ENCODE measurements at places on chromosomes 4 and X.

DNA sequence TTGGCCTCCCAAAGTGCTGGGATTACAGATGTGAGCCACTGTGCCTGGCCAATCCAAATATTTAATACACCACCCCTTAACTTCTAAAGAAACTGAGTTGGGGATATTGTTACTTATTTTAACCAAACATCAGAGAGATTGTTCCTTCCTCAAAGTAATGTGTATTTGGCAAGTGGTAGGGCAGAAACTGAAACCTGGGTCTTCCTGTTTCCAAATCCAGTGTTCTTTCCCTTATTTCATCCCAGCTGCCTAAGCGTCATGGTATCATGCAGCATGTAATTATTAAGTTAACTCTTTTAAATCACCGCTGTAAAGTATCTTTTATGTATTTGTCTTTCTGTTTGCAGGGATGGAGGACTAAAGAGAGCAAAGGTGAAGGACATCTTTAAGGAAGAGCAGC is 68.4 kb downstream of the GPAT3 start:
- no peak for DNase-seq

DNA sequence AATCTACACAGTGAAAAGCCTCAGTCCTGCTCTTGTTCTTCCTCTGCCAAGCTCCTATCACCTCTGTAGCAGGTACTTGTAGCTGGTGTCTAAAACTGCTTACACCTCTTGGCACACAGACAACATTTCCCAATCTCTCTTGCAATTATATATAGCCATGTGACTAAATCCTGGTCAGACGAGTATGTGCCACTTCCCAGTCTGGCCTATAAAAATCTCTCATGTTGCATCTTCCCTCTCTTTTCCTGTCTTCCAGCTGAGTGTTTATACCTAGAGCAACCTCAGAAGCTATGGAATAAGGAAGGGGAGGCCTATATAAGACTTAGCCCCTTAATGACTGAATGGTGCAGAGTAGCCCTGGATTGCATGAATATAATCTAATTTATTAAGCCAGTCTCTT is 105.8 kb downstream of the RNF150 start:
- DNase-seq, result no peak

DNA sequence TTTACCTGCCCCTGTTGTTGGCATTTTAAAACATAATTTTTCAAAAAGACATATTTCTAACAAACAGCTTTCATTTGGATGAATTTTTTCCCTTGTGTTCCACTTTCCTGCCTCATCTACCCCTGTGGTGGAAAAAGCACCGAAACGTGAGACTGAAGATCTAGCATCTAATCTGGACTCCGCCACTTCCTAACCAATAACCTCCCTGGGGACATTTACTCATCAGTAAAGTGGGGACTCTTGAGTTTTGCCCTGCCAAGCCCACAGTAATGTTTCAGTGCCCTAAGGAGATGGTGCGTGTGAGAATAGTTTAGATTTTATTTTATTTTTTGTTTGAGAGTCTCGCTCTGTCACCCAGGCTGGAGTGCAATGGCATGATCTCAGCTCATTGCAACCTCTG is 56.7 kb downstream of the ADGRG2 start:
- no peak for DNase-seq

- DNase-seq, result no peak
Measured at GRCh38 chrX:31423609-31424189, 351.9 kb upstream of the FTHL17 start.
